Activated CD4-positive, CD25-positive, alpha-beta regulatory T cell treated with anti-CD3 and anti-CD28 coated beads, Interleukin-2, amount 50 U/mL, for 72 hours (primary cell): ENCODE measurements at places on chromosomes 5 and 9.

DNA sequence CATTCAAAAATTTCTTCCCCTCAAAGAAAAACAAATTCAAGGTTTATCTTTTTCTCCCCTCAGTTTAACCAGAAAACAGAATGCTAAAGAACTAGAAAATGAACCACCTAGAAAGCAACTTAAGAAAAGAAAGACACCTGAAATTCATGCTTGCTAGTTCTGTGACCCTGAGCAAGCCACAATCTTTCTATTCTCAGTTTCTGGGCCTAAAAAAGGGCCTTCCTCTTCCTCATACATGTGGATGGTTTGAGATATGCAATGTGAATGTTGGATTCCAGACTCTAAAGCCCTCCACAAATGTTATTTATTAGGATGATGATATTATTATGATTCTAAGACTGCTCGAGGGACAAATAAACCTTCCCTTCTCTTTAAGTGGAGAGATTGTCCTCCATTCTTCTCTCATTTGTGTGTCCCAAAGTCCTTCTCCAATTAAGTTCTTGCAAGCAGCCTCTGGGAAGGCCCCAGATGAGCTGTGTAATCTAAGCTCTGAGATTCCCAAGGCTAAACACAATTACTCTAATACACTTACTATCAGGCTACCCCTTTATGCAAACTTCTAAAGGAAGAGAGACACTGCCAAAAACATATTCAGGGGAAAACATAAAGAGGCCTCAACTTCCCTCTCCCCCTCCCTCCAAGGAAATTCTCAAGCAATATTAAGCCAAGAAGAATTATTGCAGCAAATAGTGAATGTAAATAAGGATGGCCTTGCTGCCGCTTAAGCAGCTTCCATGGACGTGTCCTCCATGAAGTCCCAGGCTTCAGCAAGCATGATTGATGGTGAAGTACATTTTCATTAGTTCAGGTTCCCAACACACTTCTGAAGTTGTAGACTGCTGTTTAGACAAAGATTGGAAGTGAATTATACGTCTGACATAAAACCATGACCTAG is 80.2 kb downstream of the PRKACG start:
- no peak for DNase-seq

GRCh38 chr5:9324348-9325077 is 221.4 kb downstream of the SEMA5A start:
- no peak for DNase-seq

DNA sequence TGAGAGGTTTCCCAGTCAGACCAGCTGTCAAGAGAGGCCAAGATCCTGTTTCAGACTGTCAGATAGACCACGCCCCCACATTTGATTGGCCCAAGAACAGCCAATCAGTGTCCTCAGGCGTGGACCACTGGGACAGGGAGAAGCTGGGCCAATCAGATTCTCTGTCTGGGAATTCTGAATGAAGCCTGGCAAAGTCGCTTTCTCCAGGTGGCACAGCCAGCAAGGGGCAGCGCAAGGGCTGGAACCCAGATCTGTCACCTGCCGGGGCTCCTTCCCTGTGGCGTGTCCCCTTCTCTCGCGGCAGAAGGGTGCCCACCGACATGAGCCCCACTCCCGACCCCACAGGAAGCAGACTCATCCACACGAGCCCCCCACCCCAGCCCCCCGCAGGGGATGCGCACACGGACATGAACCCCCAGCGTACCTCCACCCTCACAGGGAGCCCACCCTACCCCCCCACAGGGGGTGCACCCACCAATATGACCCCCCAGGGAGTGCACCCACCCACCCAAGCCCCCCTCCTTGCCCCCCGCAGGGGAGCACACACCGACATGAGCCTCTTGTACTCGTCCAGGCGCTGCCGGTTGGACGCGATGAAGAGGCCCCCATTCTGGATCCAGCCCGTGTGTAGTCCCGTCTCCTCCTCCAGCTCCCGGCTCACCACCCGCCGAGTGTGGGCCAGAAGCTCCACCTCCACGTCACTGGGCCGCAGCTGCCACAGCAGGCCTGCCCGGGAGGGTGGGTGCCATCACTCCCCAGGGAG is 6.1 kb downstream of the SARDH start:
- no peak for DNase-seq

GRCh38 chr5:89105171-89105695 is 222.2 kb upstream of the MEF2C start:
- no peak for DNase-seq

DNA sequence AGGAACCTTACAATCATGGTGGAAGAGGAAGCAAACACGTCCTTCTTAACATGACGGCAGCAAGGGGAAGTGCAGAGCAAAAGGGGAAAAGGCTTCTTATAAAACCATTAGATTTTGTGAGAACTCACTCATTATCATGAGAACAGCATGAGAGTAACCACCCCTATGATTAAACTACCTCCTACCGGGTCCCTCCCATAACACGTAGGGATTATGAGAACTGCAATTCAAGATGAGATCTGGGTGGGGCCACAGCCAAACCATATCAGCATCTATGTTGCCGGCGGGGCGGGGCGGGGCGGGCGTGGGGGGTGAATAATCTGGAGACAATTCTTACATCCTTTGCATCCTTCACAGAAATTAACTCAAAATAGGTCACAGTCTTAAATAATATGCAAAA is 58.8 kb upstream of the GFPT2 start:
- no peak for DNase-seq

DNA sequence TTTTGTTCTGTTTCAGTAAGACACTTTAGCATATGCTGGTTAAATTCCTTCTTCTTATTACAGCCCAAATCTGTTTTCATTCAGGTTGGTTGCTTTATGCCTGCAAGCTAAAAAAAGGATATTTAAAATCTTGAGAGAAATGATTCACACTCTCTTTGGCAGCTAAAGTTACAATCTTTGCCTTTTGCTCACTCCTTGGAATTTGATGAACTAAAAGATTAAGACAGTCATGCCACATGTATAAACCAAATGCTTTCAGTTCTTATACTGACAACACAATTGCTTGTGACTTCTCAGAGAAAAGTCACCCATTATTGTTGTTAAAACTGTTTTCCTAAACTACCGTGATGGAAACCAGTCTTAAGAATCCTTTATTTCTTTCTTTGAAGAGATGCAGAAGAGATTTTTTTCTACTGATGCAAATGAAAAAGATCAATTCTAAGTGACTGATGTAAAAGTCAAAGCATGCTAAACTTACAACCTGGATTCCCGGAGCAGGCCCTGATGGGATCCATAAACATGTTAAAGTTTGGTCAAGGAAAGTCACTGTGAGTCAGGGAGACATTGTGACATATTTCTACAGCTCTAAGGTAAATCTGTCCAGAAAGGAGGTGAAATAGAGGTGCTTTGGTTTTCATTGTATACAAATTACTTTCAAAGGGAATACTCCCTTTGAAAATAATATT is 144.2 kb upstream of the CDH10 start:
- no peak for DNase-seq

GRCh38 chr5:32008746-32009145 is 165.4 kb downstream of the GOLPH3 start:
- no peak for DNase-seq

GRCh38 chr9:129781981-129782380 is 21.0 kb upstream of the TOR1B start:
- no peak for DNase-seq

DNA sequence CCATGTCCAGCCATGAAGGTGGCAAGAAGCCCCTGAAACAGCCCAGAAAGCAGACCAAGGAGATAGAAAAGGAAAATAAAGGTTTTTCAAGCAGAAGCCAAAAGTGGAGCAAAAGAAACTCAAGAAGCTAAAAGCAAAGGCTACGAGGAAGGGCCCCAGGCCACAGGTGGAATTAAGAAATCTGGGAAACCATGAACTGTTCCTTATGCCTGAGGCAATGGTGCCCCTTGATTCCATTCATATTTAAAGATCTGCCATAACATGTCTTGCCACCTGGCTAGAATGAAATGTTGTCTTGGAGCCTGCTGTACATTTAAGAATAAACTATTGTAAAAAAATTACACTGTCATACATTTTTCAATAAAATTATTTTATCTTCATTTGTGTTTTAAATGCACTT is 59.5 kb upstream of the TARS1 start:
- no peak for DNase-seq

- no peak for DNase-seq
Observed at GRCh38 chr5:93346301-93346700, 234.7 kb downstream of the NR2F1-AS1 start.

GRCh38 chr5:32426440-32427151 is 17.9 kb downstream of the ZFR start:
- no peak for DNase-seq

DNA sequence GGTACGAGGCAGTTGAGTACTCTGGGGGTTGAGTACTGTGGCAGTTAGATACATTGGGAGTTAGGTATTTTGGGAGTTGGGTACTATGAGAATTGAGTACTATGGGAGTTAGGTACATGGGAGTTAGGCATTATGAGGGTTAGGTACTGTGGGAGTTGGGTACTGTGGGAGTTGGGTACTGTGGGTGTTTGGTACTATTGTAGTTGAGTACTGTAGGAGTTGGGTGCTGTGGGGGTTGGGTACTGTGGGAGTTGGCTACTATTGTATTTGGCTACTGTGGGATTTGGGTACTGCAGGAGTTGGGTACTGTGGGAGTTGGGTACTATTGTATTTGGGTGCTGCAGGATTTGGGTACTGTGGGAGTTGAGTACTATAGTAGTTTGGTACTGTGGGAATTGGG is 4.8 kb upstream of the SLC6A19 start:
- no peak for DNase-seq

GRCh38 chr5:36240779-36241630 is 720 bp downstream of the NADK2 start:
- no peak for DNase-seq

- no peak for DNase-seq
Observed at GRCh38 chr5:82538339-82539034, 260.3 kb upstream of the RPS23 start.

DNA sequence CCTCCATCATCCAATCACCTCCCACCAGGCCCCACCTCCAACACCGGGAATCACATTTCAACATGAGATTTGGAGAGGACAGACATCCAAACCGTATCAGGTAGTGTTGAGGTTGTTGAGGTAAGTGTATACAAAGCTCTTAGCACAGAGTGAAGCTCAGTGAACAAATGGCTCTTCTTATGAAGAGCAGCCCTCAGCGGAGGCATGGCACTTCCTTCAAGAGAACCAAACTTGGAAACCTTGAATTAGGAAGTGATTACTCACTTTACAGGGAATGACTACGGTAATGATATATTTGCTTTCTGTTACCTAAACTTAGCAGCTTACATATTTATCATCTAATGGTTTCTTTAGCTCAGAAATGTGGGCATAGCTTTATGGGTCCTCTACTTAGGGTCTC is 92.8 kb downstream of the IQGAP2 start:
- DNase-seq: no peak

DNA sequence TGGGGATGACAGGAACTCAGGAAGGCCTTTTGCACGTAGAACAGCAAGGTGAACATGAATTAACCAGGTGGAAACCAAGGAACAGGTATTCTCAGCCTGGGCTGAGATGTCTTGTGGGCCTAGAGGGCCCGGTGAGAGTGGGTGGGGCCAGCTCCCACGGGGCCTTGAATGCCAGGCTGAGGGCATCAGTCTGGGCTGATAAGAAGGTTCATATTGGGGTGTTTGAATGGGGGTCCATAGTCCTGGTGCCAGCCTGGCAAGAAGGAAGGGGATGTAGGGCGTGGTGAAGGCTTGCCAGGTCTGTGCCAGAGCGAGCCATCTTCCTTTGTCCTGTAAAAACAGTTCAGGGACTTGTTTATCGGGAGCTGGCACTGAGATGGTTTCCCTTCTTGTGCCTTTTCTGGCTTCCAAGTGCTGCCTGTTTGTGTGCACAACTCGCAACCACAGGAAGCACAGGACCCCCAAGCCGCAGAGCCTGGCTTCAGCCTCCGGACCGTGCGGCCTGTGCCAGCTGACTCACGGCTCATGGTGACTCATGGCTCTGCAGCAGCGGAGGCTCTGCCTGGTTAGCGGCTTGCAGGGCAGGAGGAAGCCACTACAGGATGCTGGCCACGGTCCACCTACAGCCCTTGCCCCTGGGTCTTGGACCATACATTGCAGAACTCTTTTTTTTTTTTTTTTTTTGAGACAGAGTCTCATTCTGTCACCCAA is 2.4 kb downstream of the CARD19 start:
- peak; percentile 71 for DNase-seq

GRCh38 chr5:14362491-14362890 is 219.1 kb upstream of the OTULINL start:
- DNase-seq: no peak

DNA sequence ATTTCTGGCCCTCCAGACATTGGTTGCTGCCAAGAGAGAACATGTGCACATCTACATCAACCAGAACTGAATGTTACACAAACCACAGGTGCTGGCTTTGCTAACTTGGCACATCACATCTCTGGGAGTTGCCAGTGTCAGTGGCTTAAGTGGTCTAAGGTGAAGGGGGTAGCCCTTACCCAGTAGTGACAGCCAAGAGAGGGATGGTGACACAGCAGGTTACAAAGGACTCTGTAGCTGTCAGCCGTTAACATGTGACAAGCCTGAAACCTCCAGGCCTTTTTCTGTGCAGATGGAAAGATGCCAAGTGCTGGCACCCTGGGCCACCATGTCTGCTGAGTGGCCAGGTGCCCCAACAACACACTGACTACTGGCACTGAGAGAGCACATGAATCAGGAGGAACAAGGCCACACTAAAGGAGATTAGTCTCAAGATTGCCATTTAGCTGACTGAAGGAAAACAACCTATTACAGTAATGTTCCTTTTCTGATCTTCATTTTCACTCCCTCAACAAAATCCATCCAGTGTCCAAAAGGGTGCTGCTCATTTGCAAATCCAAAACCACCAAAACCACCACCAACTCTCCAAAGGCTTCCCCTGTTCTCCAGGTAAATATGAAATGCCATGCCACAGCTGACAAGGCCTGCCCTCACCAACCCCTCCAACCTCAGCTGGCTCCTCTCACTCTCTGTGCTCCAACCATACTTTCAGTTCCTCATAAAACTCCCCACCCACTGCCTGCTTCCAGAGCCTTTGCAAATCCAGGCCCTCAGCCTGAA is 20.2 kb downstream of the SIL1 start:
- DNase-seq: no peak

- no peak for DNase-seq
Observed at GRCh38 chr5:11452852-11453251, 451.4 kb downstream of the CTNND2 start.

DNA sequence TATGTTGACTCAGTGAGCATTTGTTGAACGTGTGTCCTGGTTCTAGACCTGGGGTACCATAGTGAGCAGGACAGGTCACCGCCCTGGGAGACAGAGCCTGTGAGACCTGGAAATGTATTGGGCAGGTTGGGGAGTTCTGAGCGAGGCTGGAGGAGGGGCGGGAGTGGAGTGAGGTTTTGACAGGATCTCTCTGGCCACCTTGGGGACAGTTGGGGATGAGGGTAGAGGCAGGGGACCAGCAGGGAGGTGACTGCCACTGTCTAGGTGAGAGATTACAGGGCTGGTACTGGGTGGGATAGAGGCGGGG is 7.4 kb downstream of the WNK2 start:
- DNase-seq: no peak
